ENCODE measurements at places on chromosomes 5 and 9.

- DNase-seq, result no peak
These were observed 12.4 kb downstream of the ANKRD33B start for GRCh38 chr5:10576121-10576789.

DNA sequence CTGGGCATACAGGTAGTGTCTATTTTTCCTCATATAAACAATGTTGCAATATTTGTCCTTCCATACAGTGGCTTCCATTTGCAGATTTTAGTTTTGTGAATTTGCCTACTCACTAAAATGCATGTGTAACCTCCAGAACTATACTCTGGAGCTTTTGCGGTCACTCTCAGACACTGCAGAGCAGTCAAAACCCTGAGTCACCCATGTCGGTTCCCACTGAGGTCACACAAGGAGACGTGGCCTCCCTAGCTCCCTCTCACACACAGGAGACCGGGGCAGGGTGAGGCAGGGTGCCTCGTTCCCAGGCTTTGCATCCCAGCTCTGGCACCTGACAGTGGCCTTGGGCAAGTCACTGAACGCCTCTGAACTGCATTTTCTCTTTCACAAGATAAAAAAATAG, 55.5 kb upstream of the ZNF354A start:
- no peak for DNase-seq

DNA sequence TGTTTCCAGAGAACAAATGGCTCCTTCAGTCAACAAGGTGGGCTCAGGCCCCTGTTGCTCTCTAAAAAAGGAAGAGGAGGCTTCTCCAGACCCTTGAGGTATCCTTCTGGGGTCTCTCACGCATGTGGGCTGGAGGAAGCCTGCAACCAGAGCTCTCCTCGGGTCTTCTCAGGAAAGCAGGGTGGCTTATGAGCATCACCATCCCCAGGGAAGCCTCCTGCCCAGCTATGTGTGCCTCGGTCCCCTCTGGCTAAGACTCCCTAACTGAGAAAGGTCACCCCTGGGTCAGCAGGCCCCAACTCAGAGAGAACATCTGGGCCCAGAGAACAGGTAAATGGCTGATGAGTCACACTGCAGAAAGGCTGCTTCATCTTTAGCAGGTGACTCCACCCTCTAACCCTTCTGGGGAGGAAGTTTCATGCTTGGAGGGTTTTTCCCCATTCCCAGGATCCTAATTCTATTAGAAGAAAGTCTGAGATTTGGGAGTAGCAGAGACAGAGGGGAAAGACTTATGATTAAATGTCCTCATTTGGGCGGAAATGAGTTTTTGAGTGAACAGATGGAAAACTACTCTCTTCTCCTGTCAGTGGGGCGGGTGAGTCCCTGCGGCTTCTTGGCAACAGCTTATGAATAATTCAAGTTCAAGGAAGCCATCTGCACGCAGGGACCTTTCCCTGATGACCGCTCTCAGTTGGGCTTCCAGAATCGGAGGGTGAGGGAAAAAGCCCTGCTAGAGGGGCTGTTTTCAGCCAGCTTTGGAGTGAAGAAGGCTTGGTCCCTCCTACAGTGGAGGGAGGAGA, 41.9 kb downstream of the TGFBI start:
- no peak for DNase-seq

DNA sequence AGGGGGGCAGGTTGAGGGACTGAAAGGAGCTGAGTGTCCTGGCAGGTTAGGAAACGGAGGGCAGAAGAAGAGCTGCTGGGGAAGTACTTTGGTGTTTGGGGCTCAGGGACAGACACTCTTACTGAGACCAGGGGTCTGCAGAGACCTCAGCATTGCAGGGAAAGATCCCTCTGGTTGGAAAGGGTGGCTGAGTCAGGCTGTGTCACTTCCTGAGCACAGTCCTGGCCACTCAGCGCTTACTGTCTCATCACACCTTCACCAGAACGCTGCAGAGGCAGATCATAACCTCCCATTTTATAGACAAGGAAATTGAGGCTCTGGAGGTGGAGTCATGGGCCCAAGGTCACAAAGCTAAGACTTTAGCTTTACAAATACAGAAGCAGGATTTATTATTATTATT, 54.3 kb downstream of the LMX1B start:
- no peak for DNase-seq

DNA sequence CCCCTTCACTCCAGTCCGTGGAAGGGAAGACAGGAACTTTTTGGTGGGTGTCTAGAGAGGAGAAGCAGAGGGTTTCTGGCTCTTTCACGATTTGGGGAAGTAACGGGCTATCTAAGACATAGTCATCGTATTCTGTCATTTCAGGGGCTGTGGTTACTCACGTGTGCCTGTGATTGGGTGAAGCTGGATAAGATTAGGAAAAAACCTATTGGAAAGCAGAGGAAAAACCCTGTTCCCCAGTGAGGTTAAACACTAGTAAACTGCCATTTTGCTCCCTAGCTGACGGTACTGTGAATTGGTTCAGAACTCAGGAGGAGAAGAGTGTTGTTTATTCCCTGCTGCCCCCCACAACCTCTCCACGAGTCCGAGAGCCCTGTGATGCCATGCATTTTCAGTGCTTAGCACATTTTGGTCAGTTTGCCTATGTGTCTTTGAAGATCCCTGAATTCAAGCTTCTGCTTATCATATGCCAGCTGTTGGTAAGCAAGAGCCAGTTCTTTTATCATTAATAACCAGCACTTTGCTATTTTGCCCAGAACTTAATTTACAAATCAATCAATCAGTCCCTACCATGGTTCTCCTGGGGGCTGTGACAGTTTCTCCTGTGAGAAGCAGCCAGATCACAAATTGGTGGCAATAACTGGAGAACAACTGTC, 45.1 kb upstream of the ROR2 start:
- no peak for DNase-seq

DNA sequence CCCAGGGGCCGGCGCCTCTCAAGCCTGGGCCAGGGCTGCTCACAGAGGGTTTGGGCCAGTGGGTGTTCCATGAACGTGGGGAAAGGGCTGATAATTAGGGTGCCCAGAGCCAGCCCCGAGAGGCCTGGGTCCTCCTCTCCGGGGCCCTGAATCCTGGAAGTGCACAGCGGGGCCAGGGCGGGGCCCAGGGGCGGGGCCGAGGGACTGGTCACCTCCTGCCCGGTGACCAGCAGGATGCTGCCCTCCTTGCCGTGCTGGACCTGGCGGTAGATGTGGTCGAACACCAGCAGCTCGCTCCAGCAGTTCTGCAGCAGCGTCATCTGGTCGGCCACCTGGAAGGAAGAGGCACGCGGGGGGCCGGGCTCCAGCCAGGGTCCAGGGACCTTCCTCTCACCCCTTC, 14.4 kb downstream of the NR5A1 start:
- DNase-seq, result no peak

GRCh38 chr5:79396265-79396664, 117.7 kb downstream of the HOMER1 start:
- DNase-seq, result no peak

- no peak for DNase-seq
These were observed 115.0 kb downstream of the CETN3 start for GRCh38 chr5:90294604-90295003.

GRCh38 chr5:178334861-178335260, 102.3 kb upstream of the PHYKPL start:
- no peak for DNase-seq

- no peak for DNase-seq
These were observed at the start of gene PTGS1 for GRCh38 chr9:122370869-122371755. TSS of gene PTGS1 (plus strand) at chr9:122371024. CDS start at chr9:122371085, 61 bp downstream.

GRCh38 chr9:100191264-100191663, 92.2 kb downstream of the INVS start:
- DNase-seq, result no peak

GRCh38 chr5:146032911-146033310, 72.5 kb downstream of the PLAC8L1 start:
- no peak for DNase-seq

GRCh38 chr9:116073826-116074225, 79.8 kb upstream of the PAPPA start:
- DNase-seq, result no peak

DNA sequence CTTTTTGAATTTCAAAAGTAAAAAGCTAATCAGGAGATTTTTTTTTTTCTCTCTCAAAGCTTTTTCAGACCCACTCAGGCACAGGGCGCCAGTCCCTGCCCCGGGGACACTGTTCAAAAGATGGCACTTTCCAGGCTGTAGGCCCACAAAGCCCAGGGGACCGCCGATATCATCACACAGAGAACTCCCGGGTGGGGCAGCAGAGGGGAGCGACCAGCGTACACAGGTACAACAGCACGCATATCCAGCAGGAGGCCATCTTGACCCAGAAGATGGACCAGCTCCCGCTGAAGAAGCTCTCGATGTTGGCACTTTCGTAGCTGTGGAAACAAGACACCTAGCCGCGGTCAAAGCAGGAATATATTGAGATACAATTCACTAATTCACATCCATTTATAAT, 108.3 kb downstream of the THBS4 start:
- DNase-seq, result no peak

GRCh38 chr5:132353486-132353995, 16.0 kb upstream of the SLC22A5 start:
- DNase-seq, result no peak

DNA sequence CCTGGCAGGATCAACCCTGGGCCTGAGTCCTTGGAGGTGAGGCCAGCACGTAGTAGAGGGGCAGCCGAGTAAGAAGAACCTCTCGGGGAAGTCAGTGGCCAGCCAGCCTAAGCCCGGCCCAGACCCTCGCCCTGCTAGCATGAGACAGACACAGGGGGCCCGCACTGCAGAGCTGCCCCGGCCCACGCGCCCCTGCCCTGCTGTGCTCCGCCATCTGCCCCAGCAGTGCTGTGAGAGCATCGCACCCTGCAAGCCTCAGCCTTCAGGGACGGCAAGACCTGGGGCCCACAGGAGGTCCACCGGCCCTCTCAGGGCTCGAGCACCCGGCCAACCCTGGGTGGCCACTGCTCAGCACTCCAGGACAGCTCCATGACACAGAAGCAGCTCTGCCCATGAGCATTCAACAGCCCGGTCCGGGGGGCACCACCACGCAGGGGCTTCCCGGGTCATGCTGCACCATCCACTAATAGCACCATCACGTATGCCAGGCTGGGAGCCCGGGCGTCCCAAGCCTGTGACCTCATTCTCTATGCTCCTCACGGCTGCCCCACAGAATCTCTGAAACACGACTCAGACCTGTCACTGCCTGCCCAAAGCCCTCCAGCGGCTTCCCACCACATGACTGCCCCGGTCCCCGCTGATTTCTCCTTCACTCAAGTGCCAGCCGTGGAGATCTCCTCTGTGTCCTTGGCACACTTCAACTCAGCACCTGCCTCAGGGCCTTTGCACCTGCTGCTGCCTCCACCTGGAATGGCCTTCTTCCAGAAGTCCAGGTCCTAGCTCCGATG, 38.1 kb downstream of the ADAMTS2 start:
- DNase-seq, result no peak

GRCh38 chr5:157331807-157332206, 65.9 kb downstream of the CYFIP2 start:
- DNase-seq, result no peak

DNA sequence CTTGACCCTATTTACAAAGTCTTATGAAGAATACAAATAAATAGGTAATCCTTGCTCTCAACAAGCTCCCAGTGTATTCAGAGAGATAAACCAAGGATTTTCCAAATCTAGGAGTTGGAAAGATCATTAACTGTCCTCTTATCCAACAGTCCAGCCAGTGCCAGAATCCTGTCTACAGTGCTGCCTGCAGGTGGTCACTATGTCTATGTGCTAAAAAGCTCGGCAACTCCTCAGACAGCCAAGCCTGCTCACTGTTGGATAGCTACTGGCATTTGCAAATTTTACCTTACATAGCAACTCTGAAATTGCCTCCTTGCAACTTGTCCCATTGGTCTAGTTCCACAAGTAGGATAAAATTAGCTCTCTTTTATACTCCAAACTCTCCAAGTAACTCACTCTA, 187.4 kb downstream of the DCP2 start:
- DNase-seq, result no peak

DNA sequence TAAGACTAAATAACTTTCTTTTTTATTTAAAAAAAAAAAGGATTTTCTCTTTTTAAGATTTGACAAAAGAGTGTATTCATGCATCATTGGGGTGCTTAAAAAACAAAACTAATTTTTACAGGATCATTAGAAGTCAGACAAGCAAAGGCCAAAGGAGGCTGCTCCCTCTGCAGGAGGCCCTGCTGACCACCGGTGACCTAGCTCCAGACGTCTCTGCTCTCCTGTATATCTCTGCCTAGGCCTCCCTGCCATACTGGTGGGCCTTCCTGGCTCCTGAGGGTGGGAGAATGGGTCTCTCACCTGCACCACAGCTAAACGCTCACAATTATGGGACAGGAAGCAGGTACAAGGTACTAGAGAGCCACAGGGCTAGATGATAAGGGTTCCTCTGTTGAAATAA, 36.6 kb downstream of the CSF2 start:
- no peak for DNase-seq

Data from activated T-helper 9 cell treated with anti-CD3 and anti-CD28 coated beads, Interleukin-2, amount 50 U/mL, for 16 hours (primary cell).